ENCODE measurements at places on chromosomes 6 and 20. TPM values are rescaled to one million over a fixed set of nuclear protein-coding genes. Genes with fewer than 3 reads are reported as not detected.
A peak's percentile ranks its signal among the peaks of the same experiment; 100 is the strongest.

The CLPSL2 gene
- not detected for total RNA-seq

- DNase-seq = peak; percentile 56
Measured at GRCh38 chr6:34696189-34696738, 303 bp downstream of the ILRUN start.

DNA sequence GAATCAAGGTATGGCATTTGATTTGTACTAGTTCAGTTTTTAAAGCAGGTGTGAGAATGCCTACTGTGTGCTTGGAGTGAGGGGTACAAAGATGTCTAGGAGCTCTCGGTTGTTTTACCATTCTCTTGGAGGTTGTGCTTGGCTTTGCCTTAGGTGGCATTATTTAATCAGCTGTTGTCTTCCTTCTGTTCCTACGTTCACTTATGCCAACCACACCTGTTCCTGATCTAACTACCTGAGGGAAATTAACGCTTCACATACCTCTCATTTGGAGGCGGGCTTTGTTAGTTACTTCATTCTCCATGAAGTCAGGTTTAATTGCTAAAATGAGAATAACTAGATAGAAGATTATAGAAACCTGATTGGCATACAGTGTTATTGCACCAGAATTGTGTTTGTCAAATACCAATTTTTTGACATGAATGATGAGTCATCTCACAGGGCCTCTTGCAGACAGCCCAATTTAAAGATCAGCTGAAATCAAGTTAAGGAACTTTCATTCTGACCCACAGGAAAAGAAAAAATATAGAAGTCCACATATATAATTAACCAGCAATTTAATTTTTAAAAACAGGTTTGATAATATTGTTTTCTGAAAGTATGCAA is 24.8 kb upstream of the PBOV1 start:
- DNase-seq = no peak

DNA sequence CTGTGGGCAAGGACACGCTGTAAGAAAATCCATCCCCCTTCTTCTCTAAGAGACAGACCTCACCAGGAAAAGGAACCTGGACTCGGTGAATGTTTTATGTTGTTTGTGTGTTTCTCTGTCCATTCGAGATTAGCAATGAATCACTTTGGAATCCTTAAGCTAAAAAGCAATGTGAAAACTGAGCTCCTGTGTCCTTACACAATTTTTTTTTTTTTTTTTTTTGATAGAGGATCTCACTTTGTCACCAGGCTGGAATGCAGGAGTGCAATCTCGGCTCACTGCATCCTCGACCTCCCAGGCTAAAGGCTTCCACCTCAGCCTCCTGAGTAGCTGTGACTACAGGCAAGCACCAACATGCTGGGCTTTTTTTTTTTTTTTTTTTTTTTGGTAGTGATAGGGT is 32.1 kb downstream of the BFSP1 start:
- DNase-seq = no peak

The GABRR1 gene
- total RNA-seq = not detected

DNA sequence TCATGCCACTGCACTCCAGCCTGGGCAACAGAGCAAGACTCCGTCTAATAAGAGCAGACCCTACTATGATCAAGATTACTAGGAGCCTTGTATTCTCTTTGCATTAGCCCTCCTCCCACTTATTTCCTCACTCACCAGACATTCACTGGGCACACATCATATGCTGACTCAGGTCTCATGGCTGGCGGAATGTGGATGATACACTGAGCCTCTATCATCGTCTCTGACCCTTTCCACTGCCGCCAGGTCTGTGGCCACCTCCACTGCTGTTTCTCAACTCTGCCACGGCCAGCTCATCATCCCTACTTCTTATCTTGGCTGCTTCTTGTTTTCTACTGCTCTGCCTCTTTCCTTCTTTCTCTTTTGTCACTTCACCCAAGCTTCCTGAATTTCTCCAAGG is 161.0 kb downstream of the BACH2 start:
- no peak for DNase-seq

- DNase-seq = no peak
Measured at GRCh38 chr6:138382498-138383265, 5.0 kb downstream of the SMIM28 start.

GRCh38 chr6:130964808-130965604 is 98.0 kb downstream of the EPB41L2 start:
- no peak for DNase-seq

- no peak for DNase-seq
Measured at GRCh38 chr6:33710296-33711121, 991 bp downstream of the UQCC2 start.

The SLC26A8 gene
- total RNA-seq = 5.3 TPM

DNA sequence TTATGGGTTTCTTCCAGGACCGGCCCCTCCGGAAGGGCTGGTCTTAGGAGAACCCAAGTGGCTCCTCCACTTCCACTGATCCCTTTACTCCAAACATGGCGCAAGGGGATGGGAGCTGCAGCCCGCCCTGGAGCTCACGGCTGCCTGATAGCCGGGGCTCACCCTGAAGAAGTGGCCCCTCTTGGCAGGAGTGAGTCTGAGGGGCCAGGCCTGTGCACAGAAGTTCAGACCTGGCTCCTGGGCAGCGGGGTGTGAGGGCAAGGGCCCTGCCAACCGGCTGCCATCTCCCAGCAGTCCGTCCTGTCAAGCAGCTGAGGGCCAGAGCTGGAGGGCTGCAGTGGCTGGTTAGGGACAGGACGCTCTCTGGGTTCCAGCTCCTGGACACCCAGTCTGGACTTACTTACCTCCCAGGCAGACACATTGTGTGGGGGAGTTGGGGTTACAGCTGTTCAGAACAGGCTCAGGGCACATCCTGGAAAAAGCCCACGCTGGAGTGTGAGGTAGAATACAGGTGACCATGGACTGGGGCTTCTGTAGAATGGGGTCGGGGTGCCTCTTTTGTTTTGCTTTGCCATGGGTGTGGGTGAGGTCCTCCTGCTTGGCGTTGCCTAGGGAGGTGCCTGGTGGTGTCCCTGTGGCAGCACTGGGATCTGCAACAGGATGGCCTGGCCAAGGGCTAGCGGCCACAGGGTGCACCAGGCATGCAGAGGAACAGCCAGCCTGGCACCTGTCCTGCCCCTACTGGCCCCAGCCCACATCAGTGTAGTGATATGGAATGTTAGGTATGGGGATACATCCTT is 88.4 kb downstream of the ASXL1 start:
- no peak for DNase-seq

The PDYN gene
- not detected for total RNA-seq

DNA sequence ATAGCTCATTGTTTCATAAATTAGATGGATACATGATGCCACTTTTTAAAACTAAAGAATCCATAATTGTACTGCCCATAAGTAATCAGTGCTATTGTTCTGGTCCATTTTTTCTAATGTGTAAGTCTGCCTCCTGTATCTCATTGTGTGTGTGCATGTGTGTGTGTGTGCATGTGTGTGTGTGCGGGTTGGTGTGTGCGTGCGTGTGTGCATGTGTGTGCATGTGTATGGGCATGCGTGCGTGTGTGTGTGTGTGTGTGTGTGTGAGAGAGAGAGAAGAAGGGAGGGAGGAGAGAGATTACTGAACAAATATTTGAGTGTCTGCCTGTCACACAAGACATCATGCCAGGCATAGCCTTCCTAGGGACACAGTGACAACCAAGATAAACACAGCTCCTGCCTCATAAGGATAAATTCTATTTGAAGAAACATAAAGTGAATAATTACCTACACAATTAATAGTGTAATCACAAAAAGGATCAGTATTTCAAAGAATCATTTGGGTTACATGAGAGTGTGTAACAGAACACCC is 33.2 kb upstream of the RPS6KA2 start:
- DNase-seq = no peak

- no peak for DNase-seq
Measured at GRCh38 chr6:83592770-83593394, 80.5 kb downstream of the PRSS35 start.

The ESF1 gene
- total RNA-seq = 17.3 TPM

DNA sequence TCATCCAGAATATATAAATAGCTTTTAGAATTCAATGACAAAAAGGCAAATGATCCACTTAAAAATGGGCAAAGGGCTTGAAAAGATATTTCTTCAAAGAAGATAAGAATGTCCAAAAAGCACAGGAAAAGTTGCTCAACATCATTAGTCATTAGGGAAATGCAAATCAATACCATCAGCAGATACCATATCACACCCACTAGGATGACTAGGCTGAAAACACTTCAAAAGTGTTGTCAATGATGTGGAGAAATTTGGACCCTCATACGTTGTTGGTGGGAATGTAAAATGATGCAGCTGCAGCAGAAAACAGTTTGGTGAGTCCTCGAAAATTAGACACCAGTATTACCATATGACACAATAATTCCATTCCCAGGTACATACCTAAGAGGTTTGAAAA is 303.6 kb upstream of the SLC35B3 start:
- DNase-seq = no peak

The AKAP7 gene
- total RNA-seq = 212 TPM

The TNF gene
- total RNA-seq = not detected

DNA sequence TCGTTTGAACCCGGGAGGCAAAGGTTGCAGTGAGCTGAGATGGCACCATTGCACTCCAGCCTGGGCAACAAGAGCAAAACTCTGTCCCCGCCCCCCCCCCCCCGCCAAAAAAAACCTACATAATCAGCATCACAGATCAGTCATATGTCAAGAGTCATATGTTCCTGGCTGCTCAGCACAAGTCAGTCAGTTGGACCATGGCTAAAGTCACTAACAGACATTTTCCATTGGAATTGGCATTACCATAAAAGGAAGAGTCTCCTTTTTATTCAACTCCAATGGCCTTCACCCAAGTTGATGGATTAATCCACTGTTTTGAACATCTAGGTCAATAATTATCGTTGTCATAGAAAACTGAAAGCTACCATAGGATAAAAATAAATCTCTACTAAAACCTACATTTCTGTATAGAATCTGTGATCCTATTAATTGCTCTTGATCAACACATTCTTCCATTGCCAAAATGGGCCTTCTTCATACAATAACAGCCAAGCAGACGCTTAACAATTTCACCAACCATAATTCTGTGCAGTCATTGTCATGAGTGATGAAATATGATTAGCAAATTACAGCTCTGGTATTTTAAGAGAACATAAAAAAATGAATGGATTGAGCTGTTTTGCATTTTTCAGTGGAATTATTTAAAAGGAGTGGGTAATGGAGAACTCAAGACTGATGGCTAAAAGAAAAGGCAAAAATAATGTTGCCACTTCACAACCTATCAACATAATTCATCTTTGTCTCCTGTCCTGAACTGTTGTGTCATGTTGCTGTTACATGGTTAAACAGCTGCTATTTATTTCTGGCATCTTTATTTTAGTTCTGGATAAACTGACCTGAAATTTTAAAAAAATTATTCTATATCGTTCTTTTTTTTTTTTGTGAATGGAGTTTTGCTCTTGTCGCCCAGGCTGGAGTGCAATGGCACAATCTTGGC is 555.5 kb upstream of the JARID2 start:
- no peak for DNase-seq

The BPIFB4 gene
- not detected for total RNA-seq

DNA sequence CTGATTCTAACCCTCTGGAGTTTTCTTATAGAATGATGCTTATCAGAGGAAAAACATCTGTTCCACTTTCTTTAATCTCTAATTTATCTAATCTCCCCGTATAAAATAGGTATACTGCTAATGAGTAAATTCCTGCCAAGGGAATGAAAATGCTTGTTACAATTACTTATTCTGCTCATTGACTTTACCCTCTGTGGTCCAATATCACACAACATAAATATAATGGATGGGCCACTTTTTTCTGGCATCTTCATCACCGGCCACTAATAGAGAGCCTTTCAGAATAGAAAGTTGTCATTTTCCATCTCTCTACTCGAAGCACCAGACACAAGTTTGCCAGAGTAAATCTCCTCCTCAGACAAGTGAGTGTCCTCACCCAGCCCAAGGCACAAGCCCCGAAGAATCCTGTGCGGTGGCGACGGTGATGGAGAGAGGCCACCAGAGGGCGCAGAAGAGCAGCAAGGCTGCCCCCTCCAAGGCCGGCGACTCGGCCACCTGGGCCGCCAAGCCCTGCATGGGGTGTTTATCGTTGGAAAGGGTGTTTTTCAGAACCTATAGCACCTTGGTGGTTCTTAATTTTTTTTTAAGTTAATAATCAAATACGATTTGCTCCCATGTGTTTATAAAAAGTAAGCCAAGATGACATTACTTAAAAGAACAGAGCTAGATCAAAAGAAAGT is 212.9 kb upstream of the ARID1B start:
- DNase-seq = peak; percentile 31

The ADAT2 gene
- total RNA-seq = 5.3 TPM

DNA sequence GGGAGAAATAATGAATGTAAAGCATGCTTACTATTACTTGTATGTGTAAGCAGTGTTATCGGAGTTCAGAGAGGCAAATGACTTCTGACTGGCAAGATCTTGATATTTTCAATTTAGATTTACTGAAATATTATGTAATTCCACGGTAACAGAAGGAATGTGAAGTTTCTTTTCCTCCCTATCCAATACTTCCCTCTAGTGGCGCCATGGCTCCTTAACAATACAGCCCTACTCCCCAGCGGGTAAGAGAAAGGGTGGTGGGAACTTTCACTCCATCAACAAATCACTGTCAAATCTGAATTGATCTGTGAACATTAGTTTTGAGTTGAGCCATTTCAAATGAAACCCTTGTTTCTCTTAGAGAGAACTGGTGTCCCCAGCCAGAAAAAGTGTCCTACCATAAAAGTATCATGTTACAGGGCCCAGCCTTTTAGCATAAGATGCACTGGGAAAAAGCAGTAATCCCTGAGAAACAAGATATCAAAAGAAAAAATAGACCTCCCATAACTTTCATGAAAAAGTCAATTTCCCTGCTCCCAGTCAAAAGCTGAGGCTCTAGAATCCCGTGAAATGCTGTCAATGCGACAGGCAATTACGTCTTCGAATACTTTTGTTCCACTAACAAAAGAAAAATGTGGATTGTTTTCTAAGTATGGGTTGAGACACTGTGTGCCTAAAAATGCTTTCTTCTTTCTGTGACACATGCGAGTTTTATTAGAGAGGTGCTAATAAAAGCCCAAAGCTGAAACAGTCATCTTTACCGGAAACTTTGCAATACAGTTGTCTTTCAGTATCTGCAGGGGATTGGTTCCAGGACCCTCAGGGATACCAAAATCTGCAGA is 12.9 kb downstream of the COX7A2 start:
- no peak for DNase-seq

The LKAAEAR1 gene
- total RNA-seq = 0.78 TPM

Data from occipital lobe (tissue), 3 donors.